A549 treated with AZD2906 at 1 μM for 4 hours (cell line): ENCODE measurements at places on chromosomes 5 and 9. TPM values are rescaled to one million over a fixed set of nuclear protein-coding genes. Genes with fewer than 3 reads are reported as not detected.

The LEAP2 gene
- 0.43 to 1.2 TPM (median 0.65 TPM) in 5 replicates for total RNA-seq

The BARX1 gene
- total RNA-seq, result 7.3 to 12.4 TPM (median 11.5 TPM) in 5 replicates

The SERF1A gene
- 0.63 to 1.8 TPM (median 0.89 TPM) in 5 replicates for total RNA-seq

The IFNA2 gene
- total RNA-seq, result not detected in 5 replicates

The SPATA31E1 gene
- total RNA-seq, result 0.01 TPM in 1 of 5 replicates, not detected in the others

The FRMD3 gene
- total RNA-seq, result 4.8 to 5.8 TPM (median 5.4 TPM) in 5 replicates

The KIAA0825 gene
- total RNA-seq, result 0.52 to 0.60 TPM (median 0.53 TPM) in 5 replicates

The ZDHHC12 gene
- total RNA-seq, result 65.4 to 100.0 TPM (median 97.3 TPM) in 5 replicates
